ENCODE measurements at places on chromosomes 6 and 20.

DNA sequence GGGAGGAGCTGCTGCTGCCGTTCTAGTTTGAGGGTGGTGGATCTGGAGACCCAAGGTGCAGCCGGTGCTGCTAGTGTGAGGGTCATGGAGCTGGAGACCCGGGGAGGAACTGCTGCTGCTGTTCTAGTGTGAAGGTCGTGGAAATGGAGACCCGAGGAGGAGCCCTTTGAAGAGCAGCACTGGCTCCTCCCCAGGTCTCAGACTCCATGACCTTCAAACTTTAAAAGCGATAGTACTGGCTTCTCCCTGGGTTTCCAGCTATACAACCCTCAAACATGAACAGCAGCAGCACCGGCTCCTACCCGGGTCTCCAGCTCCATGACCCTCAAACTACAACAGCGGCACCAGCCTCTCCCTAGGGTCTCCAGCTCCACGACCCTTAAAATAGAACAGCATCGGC, 15.5 kb downstream of the ULBP3 start:
- no peak for DNase-seq

DNA sequence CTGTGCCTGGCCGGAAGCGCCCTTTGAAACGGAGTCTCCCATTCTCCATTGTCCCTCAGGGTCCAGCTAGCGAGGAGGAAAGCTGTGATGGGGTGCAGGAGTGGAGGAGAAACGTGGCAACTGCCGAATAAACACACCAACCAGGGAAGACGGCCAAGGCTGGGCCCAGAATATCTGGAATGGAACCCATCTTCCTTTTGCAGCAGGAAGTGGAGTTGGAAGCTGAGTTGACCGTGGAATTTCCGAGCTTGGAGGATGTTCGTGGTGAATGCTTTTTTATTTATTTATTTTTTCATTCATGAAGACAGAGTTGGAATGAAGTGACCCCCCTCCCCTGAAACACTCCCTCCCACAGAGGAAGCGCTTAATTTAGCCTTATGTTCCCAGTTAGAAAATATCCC, 105.6 kb upstream of the RNF24 start:
- DNase-seq, result no peak

DNA sequence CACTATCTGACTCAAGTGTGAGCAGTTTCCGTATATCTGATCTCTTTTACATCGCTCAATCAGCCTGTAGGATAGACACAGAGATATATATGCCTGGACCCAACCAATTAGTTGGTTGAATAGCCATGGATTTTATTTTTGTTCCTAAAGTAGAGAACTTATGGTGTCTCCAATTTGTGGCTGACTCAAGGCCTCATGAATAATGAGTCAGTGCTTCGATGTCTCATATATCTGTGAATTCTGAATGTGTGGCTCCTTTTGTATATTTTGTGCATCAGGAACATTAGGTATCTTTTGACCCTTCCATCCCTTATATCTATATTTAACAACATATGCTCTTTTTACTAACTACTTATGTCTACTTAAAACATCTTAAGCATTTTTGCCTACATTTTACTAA, 64.5 kb downstream of the OR2B2 start:
- DNase-seq, result no peak

GRCh38 chr20:621125-621756, 11.1 kb upstream of the TCF15 start:
- no peak for DNase-seq

DNA sequence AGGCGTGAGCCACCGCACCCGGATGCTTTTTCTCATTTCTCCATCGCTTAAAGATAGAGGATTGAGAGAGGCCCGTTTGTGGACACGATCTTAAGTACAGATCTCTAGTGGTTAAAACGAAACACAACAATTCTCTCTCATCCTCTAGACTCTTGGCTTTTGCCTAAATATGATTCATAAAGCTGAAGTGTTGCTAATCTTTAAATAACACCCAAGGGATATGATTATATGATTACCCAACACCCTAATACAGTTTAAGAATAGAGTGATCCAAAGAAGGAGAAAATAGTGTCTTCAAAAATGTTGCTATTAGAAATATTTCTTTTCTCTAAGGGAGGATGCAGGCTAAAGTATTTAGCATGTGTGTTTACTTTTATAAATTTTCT, 50.4 kb downstream of the MTHFD1L start:
- no peak for DNase-seq

DNA sequence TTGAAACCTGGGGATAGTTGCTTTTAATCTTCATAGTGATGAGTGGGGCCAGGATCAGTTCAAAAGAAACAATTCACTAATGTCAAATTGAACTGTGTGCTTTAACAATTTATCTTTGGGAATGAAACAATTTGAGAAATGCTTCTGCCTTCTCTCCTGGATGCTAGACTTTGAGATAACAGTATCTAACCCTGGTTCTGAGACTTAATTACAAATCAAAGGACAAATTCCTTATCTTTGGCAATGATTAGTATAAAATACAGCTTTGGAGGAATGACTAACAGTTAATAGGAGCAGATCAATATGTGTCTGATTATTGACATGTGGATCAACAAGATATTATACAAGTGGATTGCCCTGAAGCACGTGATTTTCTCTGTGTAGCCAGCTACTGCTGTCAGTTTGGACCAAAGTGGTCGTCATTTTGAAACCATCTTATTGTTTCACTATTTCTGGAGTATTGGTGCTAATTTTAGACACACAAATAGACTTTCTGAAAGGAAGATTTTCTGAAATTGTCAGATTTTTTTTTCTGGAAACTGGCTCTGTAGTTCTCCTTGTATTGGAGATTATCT, 6.2 kb upstream of the FLRT3 start:
- no peak for DNase-seq

GRCh38 chr6:70270287-70271005, 32.4 kb downstream of the COL9A1 start:
- no peak for DNase-seq

DNA sequence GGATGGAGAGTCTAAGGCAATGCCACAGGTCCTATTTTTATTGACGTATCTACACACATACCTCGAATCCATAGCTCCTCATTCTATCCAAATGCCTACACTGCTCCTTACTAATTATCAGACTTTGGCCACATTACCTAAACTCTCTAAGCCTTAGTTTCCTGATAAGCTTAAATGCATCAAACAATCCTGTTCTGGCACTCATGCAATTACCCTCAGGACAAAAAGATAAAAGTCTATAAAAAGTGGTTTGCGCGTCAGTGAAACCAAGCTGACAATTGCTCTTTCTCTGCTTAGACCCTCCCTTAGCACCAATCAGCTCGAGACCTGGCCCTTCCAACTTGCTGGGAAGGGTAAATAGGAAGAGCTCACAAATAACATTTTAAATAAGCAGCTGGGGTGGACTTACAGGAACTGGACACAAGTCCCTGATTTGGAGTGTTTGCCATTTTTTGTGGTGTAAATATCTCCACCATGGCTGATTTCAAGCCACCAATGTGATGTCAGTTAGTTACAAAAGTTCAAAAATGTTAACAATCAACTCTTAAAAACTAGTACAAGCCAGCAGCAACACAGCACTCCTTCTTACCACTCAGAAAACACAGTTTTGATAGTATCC, 7.2 kb upstream of the PLEKHG1 start:
- DNase-seq, result no peak

GRCh38 chr20:3071610-3072529, at the start of gene OXT:
Gene OXT (plus strand): TSS chr20:3071620. CDS start chr20:3071656, 36 bp downstream.
- DNase-seq, result no peak

GRCh38 chr6:32075781-32076180, 33.4 kb downstream of the TNXB start:
- no peak for DNase-seq

GRCh38 chr6:150695652-150696051, 96.0 kb downstream of the PLEKHG1 start:
- no peak for DNase-seq

- DNase-seq, result no peak
These were observed 8.3 kb downstream of the BAK1 start for GRCh38 chr6:33571637-33572316.

DNA sequence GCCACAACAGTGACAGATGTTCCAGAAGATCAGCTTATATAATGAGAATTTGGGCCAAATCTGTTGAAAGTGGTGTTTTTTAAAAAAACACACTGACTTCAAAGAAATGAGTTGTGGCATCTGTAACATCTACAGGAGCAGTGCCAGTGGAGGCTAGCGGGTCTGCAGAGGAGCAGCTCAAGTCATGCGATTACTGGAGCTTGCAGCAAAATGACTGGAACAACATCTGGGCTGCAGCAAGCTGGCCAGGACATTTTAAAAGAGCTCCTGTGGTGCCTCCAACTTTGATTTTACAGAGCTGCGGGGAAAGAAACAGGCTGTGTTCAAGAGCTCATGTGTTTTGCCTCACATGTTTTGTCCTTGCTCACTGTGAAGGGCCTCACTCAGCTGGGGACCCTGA, 57.2 kb downstream of the TBX18 start:
- DNase-seq, result no peak

- DNase-seq, result no peak
These were observed 50.8 kb upstream of the MLN start for GRCh38 chr6:33854572-33855030.

GRCh38 chr6:16503970-16504415, 257.3 kb downstream of the ATXN1 start:
- no peak for DNase-seq

- no peak for DNase-seq
These were observed 104.8 kb downstream of the PSMB1 start for GRCh38 chr6:170448317-170448716.

DNA sequence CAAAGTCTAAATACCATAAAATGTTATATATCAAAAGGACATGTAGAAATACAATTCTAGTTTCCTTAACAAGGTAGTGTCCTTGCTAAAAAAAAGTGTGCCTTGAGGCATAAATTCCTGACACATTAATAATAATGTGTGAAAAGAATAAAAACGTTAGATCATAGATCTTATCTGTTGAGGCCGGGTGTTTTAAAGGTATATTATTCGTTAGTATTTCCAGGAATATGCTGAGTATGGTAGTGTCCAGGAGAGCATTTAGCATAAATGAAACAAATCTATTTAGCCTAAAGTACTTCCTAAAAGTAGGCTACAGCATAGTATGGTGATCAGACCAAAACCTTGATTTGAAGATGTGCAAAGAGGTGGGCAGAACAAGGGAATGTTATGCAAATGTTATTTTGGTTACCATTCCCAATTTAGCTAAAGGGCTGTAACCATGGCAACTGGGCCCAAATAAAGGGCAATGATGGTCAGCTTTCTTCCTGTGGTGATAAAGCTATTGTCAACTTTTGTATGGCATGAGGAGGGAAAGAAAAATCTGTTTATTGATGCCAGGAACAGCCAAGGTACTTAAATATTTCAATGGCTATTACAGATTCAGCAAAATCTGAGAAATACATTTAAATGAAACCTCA, 18.9 kb downstream of the MKKS start:
- no peak for DNase-seq

DNA sequence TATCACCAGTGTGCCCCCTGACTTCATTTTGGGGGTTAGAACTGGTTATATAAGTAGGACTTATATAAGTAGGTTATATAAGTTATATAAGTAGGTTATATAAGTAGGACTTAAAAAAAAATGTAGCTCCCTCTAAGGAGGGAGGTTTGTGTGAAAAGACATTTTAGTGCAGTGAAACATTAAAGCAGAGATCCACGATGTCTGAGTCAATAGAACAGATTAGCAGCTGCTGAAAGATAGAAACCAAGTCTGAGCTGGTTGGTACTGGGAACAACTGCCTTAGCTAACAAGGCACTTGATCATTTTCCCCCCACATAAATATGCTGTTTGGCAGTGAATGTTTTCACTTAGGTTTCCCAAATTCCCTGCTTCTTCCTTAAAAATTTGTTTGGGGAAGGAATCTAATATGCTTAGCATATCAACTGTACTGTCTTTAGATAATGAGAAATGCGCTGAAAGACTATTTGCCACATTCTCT, 2.1 kb upstream of the RPS12 start:
- DNase-seq, result no peak

DNA sequence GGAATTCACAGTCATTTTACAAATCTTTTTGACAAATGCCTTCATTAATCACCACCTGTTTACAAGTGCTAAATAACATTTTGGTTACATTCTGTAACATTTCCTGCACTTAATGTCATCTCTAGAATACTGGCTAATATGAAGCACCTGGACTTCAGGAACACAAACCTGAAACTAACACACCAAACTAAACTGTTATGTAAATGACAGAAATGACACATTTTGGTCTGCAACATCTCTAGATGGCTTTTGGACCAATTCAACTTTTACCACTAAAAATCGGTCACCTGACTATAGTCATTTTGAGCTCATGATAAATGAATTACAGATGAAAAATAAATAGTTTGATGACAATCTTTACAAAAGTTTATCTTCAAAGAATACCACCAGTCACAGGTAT, 80.6 kb downstream of the ATG5 start:
- no peak for DNase-seq

GRCh38 chr6:65199683-65200082, 507.3 kb downstream of the EYS start:
- DNase-seq, result no peak

GRCh38 chr20:4808872-4809271, 87.2 kb downstream of the PRND start:
- DNase-seq, result no peak

GRCh38 chr20:11260611-11261010, 586.8 kb upstream of the JAG1 start:
- DNase-seq, result no peak

- DNase-seq, result no peak
These were observed 204.7 kb downstream of the ESR1 start for GRCh38 chr6:152012227-152012626.

DNA sequence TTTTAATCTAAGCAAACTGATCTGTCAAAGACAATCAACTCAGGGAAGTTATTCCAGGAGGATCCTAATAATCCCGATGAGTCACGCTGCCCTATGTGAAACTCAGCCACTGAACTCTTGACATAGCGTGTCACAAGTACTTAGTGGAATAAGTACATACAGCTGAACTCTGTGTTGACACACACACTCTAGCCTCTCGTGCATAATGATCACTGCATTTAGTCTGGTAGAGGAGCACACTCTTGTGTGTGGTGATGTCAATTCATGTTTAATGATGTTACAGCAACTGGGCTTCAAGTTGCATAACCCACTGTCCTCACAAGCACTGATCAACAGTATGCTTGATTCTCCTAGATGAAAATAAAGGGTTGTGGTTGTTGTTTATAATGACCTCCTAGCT, 148.3 kb downstream of the HACE1 start:
- no peak for DNase-seq

DNA sequence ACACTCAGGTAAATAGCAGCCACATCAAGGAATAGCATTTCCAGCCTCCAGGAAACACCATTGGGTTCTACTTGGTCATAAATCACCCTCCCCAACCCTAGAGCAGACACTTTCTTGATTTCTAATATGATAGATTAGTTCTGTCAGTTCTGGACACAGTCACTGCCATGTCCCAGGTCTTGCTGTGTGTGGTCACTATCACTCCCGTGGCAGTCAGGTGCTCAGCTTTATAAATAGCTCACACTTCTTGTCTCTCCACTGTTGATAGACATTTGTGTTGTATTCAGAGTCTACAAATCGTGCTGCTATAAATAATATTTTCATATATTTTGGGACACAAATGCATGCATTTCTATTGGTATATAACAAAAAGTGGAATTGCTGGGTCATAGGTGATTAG, 13.3 kb downstream of the HLA-F start:
- no peak for DNase-seq

- no peak for DNase-seq
These were observed 71.6 kb downstream of the GPX5 start for GRCh38 chr6:28597217-28597835.

- DNase-seq, result no peak
These were observed 11.4 kb downstream of the GSTA5 start for GRCh38 chr6:52829046-52829817.

Measured in GM18507 (cell line).